Fibroblast of skin of left quadriceps (primary cell): ENCODE measurements at places on chromosomes 7 and 10.

GRCh38 chr10:91420868-91421267 is 10.7 kb downstream of the HECTD2 start:
- no peak for DNase-seq

DNA sequence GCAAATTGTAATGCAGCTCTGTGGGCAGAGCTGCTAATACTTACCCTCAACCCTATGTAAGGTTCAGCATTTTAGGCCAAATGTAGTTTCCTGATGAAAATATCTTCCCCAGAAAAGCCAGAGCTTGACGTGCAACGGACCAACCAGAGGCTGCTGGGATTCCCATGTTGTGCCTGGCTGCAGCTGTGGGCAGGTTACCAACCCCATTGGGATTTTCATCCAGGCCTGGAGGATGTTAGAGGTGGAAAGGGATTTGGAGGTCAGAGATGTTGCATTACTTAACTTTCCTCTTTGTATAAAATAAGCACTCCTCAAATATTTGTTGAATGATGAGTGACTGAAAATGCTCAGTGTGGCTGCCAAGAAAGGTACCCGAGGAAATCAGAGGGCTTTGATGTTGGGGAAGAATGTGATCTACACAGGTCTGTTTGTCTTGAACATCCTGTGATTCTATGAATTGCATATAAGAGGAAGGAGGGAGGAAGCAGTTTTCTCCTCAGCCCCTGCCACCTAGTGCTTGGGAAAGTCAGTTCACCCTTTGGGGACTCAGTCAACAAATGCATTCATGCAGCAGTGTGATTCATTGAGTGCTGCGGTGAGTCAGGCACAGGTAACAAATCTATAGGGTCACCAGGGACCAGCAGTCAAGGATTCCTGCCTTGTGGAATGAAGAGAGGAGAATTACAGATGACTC is 487.2 kb downstream of the RPS24 start:
- DNase-seq = peak; percentile 16

DNA sequence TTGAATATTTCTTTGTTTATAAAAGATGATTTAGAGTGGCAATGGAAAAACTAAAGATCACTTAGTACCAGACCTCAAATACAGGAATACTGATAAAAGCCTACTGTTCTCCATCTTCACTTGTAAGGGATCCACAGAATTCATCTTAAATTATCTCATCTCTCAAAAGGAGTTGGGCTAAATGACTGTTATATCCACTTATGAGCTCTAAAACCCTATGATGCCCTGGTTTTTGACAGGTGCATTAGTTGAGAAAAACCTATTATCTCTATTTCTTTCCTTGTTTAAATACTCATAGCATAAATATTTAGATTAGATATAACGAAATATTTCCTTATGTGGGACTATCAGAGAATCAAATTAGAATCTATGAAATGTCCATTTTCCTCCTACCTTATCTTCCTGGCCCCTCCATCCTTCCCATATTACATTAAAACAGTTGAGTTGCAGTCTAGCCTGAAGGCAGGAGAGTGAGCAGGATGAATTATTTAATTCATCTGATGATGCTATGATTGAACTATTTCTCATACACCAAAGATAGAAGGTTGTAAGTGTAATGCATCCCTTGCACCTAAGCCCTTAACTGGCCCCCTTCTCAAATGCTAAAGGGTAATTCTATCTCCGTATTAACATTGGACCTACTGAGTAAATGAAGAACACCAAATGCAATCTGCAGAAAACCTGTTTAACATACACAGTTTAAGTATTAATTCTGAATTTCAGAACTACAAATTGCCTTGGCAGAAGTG is 29.7 kb downstream of the PPP3CB start:
- DNase-seq = no peak

- no peak for DNase-seq
Observed at GRCh38 chr10:14369906-14370305, 39.2 kb upstream of the FRMD4A start.
